ENCODE measurements at places on chromosomes 6 and 20. TPM values are rescaled to one million over a fixed set of nuclear protein-coding genes. Genes with fewer than 3 reads are reported as not detected.

The NKAIN4 gene
- total RNA-seq = not detected

The HTR1E gene
- not detected for total RNA-seq

The SNRNP48 gene
- total RNA-seq = 10.2 TPM

The SRSF12 gene
- not detected for total RNA-seq

The DEFB132 gene
- not detected for total RNA-seq

The LRRC73 gene
- total RNA-seq = 0.55 TPM

GRCh38 chr6:157538168-157538567 lies 157.2 kb downstream of the ZDHHC14 start:
- no peak overlapping the region for H3K27ac ChIP-seq
- no peak for DNase-seq
- H3K4me1 ChIP-seq = peaks cover 26% of the 10 kb centered on the region
- no peaks in the 10 kb centered on the region for H3K36me3 ChIP-seq
- H3K27me3 ChIP-seq = no peaks in the 10 kb centered on the region
- no peak overlapping the region for H3K4me3 ChIP-seq

DNA sequence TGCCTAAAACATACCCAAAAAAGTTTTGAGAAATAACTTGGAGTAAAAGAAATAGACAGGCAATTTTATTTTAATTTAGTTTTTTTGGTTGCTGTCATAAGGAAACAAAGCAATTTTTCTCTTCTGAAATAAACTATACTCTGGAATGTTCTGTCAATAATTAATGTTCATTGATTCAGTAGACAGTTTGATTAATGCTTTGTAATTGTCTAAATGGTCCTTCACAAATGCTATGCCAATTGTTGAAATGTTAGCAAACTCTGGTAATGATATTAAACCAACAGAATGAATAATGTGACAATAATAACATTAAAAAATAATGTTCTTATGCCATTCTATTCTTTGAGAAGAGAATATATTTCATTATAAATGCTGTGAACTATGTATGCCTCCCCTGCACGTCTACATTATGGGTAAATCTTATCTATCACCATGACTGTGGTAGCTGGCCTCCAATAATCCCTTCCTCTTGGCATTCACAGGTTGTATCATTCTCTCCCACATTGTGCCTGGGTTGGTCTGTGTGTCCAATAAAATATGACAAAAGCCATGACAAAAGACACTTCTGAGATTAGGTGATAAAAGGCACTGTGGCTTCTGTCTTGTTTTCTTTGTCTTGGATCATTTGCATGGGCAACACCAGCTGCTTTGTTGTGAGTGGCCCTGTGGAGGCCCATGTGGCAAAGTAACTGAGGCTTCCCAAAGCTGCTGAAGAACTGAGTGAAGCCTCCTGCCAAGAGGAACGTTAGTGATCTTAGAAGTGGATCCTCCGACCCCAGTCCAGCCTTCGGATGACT lies 25.1 kb downstream of the IL20RA start:
- no peak overlapping the region for H3K4me3 ChIP-seq
- no peaks in the 10 kb centered on the region for H3K27me3 ChIP-seq
- H3K27ac ChIP-seq = no peak overlapping the region

GRCh38 chr6:117306227-117306790 lies 41.0 kb downstream of the VGLL2 start:
- no peak overlapping the region for H3K4me3 ChIP-seq
- H3K27me3 ChIP-seq = no peaks in the 10 kb centered on the region
- DNase-seq = no peak

- no peak for DNase-seq
- no peak overlapping the region for H3K27ac ChIP-seq
- no peaks in the 10 kb centered on the region for H3K4me1 ChIP-seq
- no peaks in the 10 kb centered on the region for H3K27me3 ChIP-seq
These were observed 13.4 kb upstream of the SMIM8 start for GRCh38 chr6:87308970-87309369.

GRCh38 chr20:40565682-40566040 lies 123.4 kb downstream of the MAFB start:
- no peaks in the 10 kb centered on the region for H3K27me3 ChIP-seq
- H3K27ac ChIP-seq = no peak overlapping the region
- no peak overlapping the region for H3K4me3 ChIP-seq
- H3K4me1 ChIP-seq = peaks cover 16% of the 10 kb centered on the region

- no peaks in the 10 kb centered on the region for H3K36me3 ChIP-seq
- no peak overlapping the region for H3K27ac ChIP-seq
These were observed 57.6 kb upstream of the IPCEF1 start for GRCh38 chr6:154414021-154414813.

- no peak for DNase-seq
- H3K36me3 ChIP-seq = no peaks in the 10 kb centered on the region
- no peak overlapping the region for H3K4me3 ChIP-seq
These were observed 15.4 kb downstream of the QKI start for GRCh38 chr6:163429858-163430448.

DNA sequence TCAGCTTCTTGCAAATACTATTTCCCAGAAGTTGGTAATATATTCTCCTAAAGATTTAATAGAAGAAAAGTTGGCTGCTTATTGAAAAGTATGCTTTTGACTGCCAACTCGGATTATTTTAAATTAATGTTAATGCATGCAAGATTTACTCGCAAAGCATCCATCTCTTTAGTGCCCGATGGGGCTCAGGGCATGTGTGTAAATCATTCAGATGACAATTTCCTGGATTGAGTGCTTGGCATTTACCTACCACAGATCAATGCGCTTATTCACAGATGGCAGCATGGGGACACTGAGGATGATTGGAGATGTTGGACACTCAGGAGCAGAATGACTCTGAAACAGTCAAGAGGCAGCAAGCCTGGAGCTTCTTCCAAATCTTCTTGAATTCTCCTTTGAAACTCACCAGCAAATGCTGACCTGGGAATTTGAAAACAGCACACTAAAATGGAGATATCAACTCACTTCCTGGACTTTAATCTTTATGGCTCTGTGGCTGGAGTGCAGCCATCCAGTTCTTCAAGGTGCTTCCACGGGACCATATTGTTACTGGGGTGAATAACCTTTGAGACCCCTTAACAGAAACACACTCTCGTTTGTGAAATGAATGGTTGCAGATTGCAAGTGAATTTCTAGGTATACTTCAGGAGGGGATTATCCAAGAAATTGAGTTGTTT lies 34.1 kb upstream of the TIAM2 start:
- no peak overlapping the region for H3K27ac ChIP-seq
- no peaks in the 10 kb centered on the region for H3K27me3 ChIP-seq
- H3K36me3 ChIP-seq = no peaks in the 10 kb centered on the region
- H3K4me1 ChIP-seq = no peaks in the 10 kb centered on the region
- no peak overlapping the region for H3K4me3 ChIP-seq
- DNase-seq = no peak

- H3K36me3 ChIP-seq = no peaks in the 10 kb centered on the region
- DNase-seq = peak; percentile 51
- no peak overlapping the region for H3K4me3 ChIP-seq
- no peaks in the 10 kb centered on the region for H3K4me1 ChIP-seq
- peaks cover 60% of the 10 kb centered on the region for H3K27me3 ChIP-seq
These were observed 48.9 kb upstream of the BHLHE23 start for GRCh38 chr20:63055575-63056235.

- peaks cover 32% of the 10 kb centered on the region for H3K27me3 ChIP-seq
- H3K4me1 ChIP-seq = peaks cover 27% of the 10 kb centered on the region
- peak overlapping the region; percentile 50 for H3K4me3 ChIP-seq
- H3K36me3 ChIP-seq = no peaks in the 10 kb centered on the region
- peak; percentile 89 for DNase-seq
These were observed 807 bp downstream of the LKAAEAR1 start for GRCh38 chr20:64083378-64083803.

GRCh38 chr6:82705579-82705978 lies 342.0 kb downstream of the TPBG start:
- DNase-seq = no peak
- H3K27me3 ChIP-seq = no peaks in the 10 kb centered on the region
- H3K4me1 ChIP-seq = no peaks in the 10 kb centered on the region
- no peaks in the 10 kb centered on the region for H3K36me3 ChIP-seq
- no peak overlapping the region for H3K4me3 ChIP-seq

GRCh38 chr20:62977613-62978560 lies 25.4 kb downstream of the SLC17A9 start:
- H3K4me3 ChIP-seq = no peak overlapping the region
- H3K27me3 ChIP-seq = peaks cover 96% of the 10 kb centered on the region

DNA sequence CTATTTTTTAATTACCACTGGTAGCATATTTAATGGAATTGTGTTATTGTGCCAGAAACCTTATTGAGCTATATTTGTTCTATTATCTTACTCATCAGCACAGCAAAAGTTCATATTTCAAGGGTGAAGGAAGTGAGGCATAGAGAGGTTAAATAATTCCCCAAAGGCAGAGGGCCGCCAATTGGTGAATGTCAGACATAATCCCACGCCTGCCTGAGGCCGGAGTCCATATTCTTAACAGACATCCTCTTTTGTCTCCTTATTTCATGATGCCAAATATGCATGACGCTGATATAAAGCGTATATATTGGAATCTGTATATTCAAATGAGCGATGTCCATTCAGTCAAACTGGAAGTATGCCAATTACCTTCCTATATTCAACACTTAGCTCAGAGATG lies 505.0 kb upstream of the SLC35B3 start:
- H3K4me1 ChIP-seq = no peaks in the 10 kb centered on the region
- DNase-seq = no peak
- H3K4me3 ChIP-seq = no peak overlapping the region
- H3K27me3 ChIP-seq = no peaks in the 10 kb centered on the region

GRCh38 chr6:145813285-145814034 lies 1.1 kb downstream of the FBXO30 start:
- no peak for DNase-seq
- peak overlapping the region; percentile 76 for H3K4me3 ChIP-seq
- peaks cover 43% of the 10 kb centered on the region for H3K4me1 ChIP-seq

DNA sequence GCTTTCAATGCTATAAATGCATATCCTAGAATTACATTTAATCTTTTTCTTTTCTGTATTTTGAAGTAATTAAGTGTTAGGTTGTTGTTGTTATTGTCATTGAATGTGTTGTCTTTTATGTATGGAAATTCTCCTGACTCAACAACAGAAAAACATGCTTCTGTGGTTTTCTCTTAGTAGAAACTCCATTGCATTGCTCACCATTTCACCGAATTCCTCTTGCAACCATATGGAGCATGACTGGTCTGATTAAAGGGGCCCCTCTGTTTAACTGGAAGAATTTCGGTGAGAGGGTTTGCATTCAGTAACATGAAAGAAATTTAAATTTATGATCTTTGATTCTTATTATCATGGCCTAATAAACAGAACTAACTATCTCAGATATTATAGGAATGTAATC lies 454.3 kb upstream of the JARID2 start:
- H3K27me3 ChIP-seq = no peaks in the 10 kb centered on the region
- H3K4me3 ChIP-seq = no peak overlapping the region
- H3K4me1 ChIP-seq = no peaks in the 10 kb centered on the region
- no peak overlapping the region for H3K27ac ChIP-seq

DNA sequence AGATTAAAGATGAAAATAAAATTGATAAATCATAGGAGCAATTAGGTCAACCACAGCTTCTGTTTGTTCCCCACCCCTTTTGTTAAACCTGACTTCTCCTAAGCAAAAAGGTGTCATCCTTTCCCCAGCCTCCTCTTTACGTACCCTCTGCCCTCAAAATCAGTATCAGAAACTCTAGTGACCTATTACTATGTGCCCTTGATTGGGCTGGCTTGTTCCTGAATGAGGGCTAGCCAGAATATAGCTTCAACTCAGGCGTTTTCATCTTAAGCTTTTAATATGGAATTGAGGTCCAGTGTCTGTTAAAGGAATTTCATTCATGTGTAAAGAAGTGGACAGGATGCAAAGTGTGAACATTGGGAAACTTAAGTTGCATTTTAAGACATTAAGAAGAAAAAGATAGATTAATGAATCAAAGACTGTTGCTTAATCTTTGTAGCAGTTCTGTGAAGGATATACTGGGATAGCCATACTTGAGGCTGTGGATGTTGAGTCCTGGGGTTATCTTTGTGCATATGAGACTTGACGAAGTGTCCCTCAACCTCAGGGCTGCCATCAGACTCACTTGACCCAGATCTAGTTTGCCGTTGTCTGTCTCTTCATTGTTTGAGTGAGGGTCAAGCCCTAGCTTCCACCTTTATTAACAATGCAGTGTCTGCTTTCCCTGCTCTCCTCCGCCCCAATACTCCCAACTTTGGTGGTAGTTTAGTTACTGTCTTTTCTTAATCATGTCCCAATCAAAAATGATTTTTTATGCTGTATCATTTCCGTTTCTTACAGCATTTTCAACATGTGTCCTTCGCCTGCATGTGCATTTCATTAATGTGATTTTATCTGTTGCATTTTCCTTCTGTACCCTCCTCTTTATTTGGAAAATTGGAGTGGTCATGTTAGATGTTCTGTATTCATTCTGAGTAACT lies 1.9 kb downstream of the TBPL1 start:
- no peaks in the 10 kb centered on the region for H3K36me3 ChIP-seq
- no peak overlapping the region for H3K4me3 ChIP-seq
- peaks cover 26% of the 10 kb centered on the region for H3K4me1 ChIP-seq
- no peak for DNase-seq
- H3K27ac ChIP-seq = no peak overlapping the region
- no peaks in the 10 kb centered on the region for H3K27me3 ChIP-seq

GRCh38 chr6:136058852-136059251 lies 191.3 kb downstream of the MTFR2 start:
- H3K27me3 ChIP-seq = no peaks in the 10 kb centered on the region
- H3K27ac ChIP-seq = no peak overlapping the region
- H3K4me1 ChIP-seq = no peaks in the 10 kb centered on the region

GRCh38 chr6:41939176-41939847 lies 2.3 kb downstream of the CCND3 start:
- peaks cover 75% of the 10 kb centered on the region for H3K4me1 ChIP-seq
- H3K4me3 ChIP-seq = peak overlapping the region; percentile 92
- H3K27me3 ChIP-seq = no peaks in the 10 kb centered on the region
- H3K36me3 ChIP-seq = peaks cover 18% of the 10 kb centered on the region
- peak; percentile 83 for DNase-seq
